ENCODE measurements at places on chromosomes 5 and 9. TPM values are rescaled to one million over a fixed set of nuclear protein-coding genes. Genes with fewer than 3 reads are reported as not detected.
A peak's percentile ranks its signal among the peaks of the same experiment; 100 is the strongest.

- DNase-seq: no peak
Observed at GRCh38 chr5:148884339-148885020, 58.1 kb downstream of the ADRB2 start.

DNA sequence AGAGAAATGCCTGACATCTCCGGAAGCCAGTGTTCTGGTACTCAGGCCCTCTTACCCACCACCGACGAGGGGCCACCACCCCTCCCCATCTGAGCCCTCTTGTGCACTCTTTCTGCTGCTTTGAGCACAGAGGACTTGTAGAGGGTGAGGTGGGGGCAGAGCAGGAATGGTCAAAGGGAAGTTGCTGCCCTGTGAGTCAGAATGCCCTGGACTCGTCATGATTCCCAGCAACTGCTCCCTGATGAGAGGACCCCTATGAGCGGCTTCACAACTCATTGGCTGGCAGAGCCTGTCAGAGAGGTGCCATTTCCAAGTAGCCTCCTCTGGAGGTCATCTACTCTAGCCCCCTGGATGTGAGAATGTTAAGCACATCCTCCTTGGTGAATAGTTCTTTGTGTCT, 845 bp downstream of the ECSCR start:
- no peak for DNase-seq

DNA sequence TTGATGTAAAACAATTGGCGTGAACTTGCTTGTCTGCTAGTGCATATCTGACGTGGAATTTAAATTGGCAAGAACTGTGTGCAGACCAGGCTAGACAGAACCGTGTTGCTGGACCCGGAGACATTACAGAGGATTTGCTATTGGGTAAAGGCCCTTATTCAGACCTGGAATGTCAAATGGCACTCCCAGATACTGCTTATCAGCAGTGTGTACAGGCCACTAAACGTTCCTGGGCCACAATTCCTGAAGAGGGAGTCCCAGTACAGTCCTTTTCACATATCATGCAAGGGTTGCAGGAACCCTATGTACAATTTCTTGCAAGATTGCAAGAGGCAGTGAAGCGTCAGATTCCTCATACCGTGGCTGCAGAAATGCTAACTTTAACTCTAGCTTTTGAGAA, 13.5 kb upstream of the MCCC2 start:
- DNase-seq: peak; percentile 6

TMC1 gene
- polyA plus RNA-seq: 0.26 TPM

GRCh38 chr5:111733571-111733970, 23.4 kb downstream of the NREP start:
- no peak for DNase-seq

DNA sequence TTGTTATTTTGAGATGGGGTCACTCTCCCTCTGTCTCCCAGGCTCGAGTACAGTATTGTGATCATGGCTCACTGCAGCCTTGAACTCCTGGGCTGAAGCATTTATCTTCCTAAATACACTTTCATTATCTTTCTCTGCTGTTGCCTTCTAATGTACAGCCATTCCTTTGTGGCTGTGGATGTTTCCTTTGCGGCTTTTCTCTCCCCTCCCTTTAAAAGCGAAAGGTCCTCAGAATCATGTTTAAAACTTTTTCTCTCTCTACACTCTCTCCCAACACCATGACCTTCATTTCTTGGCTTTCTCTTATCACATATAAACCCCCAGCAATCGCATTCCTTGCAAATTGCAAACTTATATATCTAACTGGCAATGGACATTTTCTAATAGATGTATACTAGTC, 1.6 kb downstream of the IFNA2 start:
- DNase-seq: no peak

GRCh38 chr9:6383551-6384225, 29.3 kb upstream of the UHRF2 start:
- DNase-seq: no peak

RELL2 gene
- polyA plus RNA-seq: 0.73 TPM

- DNase-seq: no peak
Observed at GRCh38 chr5:64827703-64828102, 59.0 kb downstream of the CWC27 start.

URM1 gene
- polyA plus RNA-seq: 65.8 TPM

TSSK1B gene
- 0.05 TPM for polyA plus RNA-seq

DNA sequence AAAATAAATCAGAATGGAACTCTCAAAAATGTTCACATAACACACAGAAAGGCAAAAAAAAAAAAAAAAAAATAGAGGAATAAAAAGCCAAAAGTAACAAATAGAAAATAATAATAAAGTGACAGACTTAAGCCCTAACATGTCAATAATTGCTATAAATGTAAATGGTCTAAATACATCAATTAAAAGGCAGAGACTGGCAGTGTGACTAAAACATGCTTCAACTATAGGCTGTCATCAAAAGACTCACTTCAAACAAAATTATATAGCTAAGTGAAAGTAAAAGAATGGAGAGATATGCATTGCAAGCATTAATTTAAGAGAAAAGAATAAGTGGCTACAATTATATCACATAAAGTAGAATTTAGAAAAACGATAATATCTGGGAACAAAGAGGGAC, 114.2 kb downstream of the PHF2 start:
- DNase-seq: no peak

DNA sequence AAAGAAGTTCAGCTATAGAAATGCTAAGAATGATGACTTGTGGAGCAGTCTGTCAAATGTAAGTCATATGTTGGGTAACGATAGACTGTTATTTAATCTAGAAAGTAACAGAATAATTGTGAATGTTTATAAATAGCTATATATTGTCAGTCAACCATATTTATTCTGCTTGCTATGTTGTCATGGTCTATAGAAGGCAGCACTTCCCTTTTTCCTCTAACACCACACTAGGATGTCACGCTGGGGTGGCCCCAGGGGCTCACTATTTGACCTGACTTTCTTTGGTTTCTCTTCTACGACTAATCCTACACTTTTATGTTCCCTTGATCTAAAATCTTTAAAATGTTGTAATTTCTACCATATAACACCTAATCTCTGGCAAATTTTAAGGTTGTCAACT, 20.5 kb downstream of the ERAP2 start:
- DNase-seq: no peak

GRCh38 chr5:109062664-109063063, 315.0 kb downstream of the FER start:
- no peak for DNase-seq

DNA sequence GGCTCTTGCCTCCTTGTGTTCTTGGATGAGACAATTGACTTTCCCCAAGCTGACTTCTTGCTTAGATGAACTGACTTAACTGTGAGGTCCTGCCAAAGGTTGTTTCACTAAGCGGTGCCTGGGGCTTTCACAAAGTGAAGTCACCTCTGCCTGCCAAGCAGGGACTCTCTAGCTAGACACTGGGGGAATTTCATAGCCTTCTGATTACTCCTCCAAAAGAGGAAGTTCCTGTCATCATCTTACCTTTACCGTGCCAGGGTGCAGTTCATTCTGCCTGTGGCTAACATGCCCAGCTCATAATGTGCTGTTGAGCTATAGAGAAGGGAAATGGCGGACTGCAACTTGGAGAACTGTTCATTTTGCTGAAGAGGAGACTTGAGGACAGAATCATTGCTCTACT, 472.0 kb upstream of the WWC1 start:
- DNase-seq: no peak

DNA sequence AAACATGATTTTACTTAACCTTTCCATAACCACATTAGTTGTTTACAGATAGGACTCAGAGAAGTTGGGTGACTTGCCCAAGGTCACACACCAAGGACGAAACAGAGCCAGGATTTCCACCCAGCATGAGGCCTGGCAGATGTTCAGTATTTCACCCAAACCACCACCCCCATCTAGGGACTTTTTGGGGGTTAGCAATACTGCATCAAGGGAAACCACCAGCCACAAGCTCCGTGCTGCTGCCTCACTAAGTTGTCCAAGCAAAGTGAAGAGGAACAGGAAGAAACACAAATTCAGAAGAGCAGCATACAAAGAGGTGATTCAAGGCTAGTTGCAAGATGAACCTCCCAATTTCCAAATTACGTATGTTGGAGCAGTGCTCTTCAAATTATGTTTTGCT, 219.6 kb upstream of the RORB start:
- no peak for DNase-seq

- DNase-seq: no peak
Observed at GRCh38 chr5:169569513-169569912, 14.1 kb upstream of the SPDL1 start.

All from right renal pelvis (tissue), 4 donors.